ENCODE measurements at places on chromosomes 5 and 9.

- H3K4me1 ChIP-seq = peaks cover 5% of the 10 kb centered on the region
- H3K27ac ChIP-seq = no peak overlapping the region
- no peak for DNase-seq
- no peak overlapping the region for H3K4me3 ChIP-seq
Measured at GRCh38 chr9:137492464-137493363, 33.6 kb upstream of the NSMF start.

DNA sequence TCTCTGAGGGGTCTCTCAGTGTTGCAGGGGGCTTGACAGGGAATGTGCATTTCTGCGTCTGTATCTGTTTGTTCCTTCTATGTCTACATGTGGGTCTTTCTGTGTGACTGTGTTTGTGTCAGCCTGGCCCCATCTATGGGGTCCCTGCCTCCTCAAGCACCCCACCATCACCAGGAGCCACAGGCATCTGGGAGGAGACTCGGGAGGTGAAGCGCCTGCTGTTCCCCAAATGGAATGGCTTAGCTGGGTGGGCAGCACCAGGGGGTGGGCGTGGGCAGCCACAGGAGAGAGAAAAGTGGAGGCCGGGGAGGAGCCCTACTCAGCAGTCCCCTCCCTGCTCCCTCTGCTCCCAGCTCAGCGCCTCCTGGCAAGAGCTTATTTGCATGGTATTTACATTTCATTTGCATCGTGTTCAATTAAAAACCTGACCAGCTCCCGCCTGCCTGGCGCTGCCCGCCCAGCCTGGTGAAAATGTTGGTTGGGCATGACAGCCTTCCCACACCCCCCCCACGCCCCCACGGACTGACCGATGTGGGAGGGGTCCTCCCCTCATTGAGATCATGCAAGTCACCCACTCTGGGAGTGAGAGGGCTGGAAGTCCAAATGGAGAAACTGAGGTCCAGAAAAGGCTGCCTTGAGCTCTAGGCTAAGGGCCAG is 50.5 kb downstream of the CXXC5 start:
- no peaks in the 10 kb centered on the region for H3K27me3 ChIP-seq
- H3K4me1 ChIP-seq = peaks cover 41% of the 10 kb centered on the region
- no peaks in the 10 kb centered on the region for H3K36me3 ChIP-seq
- H3K4me3 ChIP-seq = no peak overlapping the region
- DNase-seq = peak; percentile 52

- H3K4me1 ChIP-seq = peaks cover 2% of the 10 kb centered on the region
- DNase-seq = no peak
- H3K36me3 ChIP-seq = no peaks in the 10 kb centered on the region
- H3K4me3 ChIP-seq = no peak overlapping the region
- no peak overlapping the region for H3K27ac ChIP-seq
Measured at GRCh38 chr5:17477043-17477442, 21.0 kb upstream of the TAF11L2 start.

DNA sequence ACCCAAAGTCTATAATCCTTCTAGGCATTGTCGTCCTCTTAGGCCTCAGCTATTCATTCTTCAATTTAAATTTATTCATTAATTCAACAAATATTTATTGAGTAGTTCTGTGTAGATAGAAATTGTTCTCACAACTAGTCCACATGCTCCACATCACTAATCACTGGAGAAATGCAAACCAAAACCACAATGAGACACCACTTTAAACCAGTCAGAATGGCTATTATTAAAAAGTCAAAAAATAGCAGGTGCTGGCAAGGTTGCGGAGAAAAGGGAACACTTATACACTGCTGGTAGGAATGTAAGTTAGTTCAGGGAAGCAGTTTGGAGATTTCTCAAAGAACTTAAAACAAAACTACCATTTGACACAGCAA is 51.1 kb upstream of the TNFSF15 start:
- H3K36me3 ChIP-seq = no peaks in the 10 kb centered on the region
- no peaks in the 10 kb centered on the region for H3K27me3 ChIP-seq
- peaks cover 21% of the 10 kb centered on the region for H3K4me1 ChIP-seq
- no peak overlapping the region for H3K27ac ChIP-seq
- no peak overlapping the region for H3K4me3 ChIP-seq

- H3K4me3 ChIP-seq = no peak overlapping the region
- peaks cover 5% of the 10 kb centered on the region for H3K27me3 ChIP-seq
- H3K36me3 ChIP-seq = peaks cover 5% of the 10 kb centered on the region
- no peak for DNase-seq
- H3K27ac ChIP-seq = peak overlapping the region; percentile 36
Measured at GRCh38 chr9:86563936-86564335, 209.7 kb upstream of the TUT7 start.

DNA sequence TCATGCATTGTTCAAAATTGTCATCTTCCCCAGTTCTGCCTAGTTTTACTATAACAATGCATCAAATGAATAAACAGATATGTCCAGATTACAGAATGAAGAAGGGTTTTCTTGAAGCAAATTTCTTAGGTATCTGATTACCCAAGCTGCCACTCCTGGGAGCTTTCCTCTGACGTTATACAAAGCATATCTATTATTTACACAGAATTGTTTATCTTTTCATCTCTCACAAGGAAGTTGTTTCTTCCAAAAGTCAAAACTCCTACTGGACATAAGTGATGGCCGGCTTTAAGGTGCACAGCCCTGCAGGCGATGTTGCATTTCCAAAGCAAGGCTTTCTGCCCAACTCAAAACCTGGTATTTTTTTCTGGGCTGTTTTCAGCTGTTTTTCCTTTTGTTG is 73.4 kb upstream of the ANKH start:
- no peaks in the 10 kb centered on the region for H3K27me3 ChIP-seq
- peaks cover 2% of the 10 kb centered on the region for H3K4me1 ChIP-seq
- H3K36me3 ChIP-seq = peaks cover 5% of the 10 kb centered on the region
- no peak overlapping the region for H3K4me3 ChIP-seq

DNA sequence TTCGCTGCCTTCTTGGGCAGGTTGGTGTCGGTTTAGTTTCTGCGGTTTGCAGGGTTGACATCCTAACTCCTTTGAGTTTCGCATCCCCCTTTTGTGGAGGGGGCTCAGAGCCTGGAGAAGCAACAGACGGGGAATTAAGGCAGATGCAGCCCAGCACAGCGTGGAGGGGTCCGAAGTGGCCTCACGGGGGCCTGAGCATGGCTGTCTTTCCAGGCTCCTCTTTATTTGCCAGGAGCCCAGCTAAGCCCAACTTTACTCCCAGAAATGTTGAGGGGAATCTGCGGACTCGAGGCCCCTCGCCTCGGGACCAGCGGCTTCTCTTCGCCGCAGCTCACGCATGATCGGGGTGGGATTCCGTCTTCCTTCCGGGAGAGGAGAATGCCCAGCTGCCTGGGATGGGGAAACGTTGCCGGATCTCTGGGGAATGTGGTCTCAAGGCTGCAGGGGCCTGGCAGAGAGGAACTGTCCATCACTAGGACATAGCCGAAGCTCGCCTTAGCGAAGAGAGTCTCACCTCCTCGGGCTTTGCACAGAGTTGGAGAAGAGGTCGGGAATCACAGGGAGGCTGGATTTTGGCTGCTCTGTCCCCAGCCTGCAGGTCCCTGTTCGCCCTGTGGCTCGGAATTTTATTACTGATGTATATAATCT is 1.3 kb downstream of the RAI14 start:
- H3K4me3 ChIP-seq = peak overlapping the region; percentile 89
- peak overlapping the region; percentile 57 for H3K27ac ChIP-seq
- peak; percentile 46 for DNase-seq
- H3K27me3 ChIP-seq = no peaks in the 10 kb centered on the region
- peaks cover 10% of the 10 kb centered on the region for H3K36me3 ChIP-seq

DNA sequence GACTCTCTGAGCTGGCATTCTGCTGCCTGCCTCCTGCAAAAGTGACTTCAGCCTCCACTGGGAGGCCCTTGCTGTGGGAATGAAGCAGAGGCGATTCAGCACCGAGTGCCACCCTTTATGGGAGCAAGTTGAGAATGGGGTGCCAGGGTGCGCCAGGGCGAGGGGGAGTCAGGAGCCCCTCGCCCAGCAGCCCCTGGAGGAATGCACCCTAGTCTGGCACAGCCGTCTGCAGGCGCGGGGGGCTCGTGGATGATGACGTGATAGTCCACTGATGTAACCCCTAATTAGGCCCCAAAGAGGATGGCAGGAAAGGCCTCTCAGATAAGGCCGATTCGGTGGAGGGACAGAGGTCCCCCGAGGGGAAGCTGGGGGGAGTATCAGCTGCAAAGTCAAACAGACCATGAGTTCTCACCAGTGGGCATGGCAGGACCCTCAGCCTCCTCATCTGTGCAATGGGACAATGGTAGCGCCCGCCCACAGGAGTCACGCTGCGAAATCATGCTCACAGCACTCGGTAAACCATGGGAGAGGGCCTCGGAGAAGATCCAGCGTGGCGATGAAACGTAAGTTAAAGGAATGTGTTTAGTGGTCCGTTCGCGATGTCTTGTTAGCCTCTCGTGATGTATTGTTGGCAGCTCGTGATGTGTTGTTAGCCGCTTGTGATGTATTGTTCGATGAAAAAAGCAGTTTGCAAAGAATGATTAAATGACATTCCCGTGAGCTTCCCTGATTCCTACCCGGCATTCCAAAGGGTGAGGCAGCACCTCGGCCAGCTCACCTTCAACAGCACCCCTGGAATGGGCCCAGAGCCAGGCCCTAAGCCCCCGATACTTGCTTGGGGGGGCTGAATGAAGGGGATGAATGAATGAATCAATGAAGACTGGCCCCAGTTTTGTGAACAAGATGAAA is 49.7 kb upstream of the NOTCH1 start:
- H3K4me1 ChIP-seq = peaks cover 43% of the 10 kb centered on the region
- H3K27ac ChIP-seq = peak overlapping the region; percentile 77
- DNase-seq = no peak
- H3K4me3 ChIP-seq = no peak overlapping the region

GRCh38 chr5:171715551-171715950 is 70.1 kb upstream of the SMIM23 start:
- H3K27ac ChIP-seq = no peak overlapping the region
- H3K27me3 ChIP-seq = peaks cover 22% of the 10 kb centered on the region
- H3K4me1 ChIP-seq = no peaks in the 10 kb centered on the region

- no peaks in the 10 kb centered on the region for H3K27me3 ChIP-seq
- no peak for DNase-seq
- H3K36me3 ChIP-seq = no peaks in the 10 kb centered on the region
- no peak overlapping the region for H3K4me3 ChIP-seq
- peaks cover 11% of the 10 kb centered on the region for H3K4me1 ChIP-seq
Measured at GRCh38 chr5:74153255-74153790, 487.2 kb downstream of the ENC1 start.

- H3K36me3 ChIP-seq = peaks cover 1% of the 10 kb centered on the region
- no peak overlapping the region for H3K27ac ChIP-seq
- no peak overlapping the region for H3K4me3 ChIP-seq
- H3K27me3 ChIP-seq = no peaks in the 10 kb centered on the region
Measured at GRCh38 chr9:112777914-112778313, 27.4 kb downstream of the SNX30 start.

DNA sequence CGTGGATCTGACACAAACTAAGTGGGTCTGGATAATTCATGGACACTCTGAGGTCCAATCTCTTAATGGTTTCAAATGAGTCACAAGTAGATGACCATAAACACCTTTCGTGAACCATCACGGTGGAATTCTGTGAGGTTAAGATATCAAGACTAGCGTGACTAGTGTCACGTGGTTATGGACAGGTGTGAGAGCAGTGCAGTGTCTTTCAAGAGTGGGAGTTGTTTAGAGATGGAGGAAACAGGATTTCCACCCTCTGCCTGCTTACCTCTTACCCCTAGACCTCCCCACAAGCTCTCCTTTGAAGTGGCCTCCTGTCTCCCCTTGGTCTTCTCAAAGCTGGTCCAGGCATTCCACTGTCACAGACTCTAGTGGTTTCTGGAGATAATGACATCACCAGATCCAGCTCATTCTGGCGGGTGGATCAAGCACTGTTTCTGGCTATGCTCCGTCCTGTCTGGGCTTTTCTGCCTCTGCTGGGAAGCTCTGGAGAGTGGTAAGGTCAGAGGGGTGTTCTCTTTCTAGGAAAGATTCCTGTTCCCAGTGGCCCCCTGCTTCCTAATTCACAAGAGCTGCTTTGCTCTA is 20.0 kb upstream of the ZNF782 start:
- peaks cover 2% of the 10 kb centered on the region for H3K27me3 ChIP-seq
- no peak overlapping the region for H3K4me3 ChIP-seq
- no peaks in the 10 kb centered on the region for H3K36me3 ChIP-seq
- DNase-seq = no peak
- no peak overlapping the region for H3K27ac ChIP-seq

- no peaks in the 10 kb centered on the region for H3K36me3 ChIP-seq
- H3K27me3 ChIP-seq = no peaks in the 10 kb centered on the region
- no peak overlapping the region for H3K4me3 ChIP-seq
Measured at GRCh38 chr9:27151693-27152404, 42.8 kb downstream of the TEK start.

- peaks cover 12% of the 10 kb centered on the region for H3K4me1 ChIP-seq
- no peak overlapping the region for H3K27ac ChIP-seq
- H3K36me3 ChIP-seq = no peaks in the 10 kb centered on the region
- DNase-seq = no peak
- no peak overlapping the region for H3K4me3 ChIP-seq
Measured at GRCh38 chr5:55896238-55896637, 45.1 kb downstream of the IL31RA start.

DNA sequence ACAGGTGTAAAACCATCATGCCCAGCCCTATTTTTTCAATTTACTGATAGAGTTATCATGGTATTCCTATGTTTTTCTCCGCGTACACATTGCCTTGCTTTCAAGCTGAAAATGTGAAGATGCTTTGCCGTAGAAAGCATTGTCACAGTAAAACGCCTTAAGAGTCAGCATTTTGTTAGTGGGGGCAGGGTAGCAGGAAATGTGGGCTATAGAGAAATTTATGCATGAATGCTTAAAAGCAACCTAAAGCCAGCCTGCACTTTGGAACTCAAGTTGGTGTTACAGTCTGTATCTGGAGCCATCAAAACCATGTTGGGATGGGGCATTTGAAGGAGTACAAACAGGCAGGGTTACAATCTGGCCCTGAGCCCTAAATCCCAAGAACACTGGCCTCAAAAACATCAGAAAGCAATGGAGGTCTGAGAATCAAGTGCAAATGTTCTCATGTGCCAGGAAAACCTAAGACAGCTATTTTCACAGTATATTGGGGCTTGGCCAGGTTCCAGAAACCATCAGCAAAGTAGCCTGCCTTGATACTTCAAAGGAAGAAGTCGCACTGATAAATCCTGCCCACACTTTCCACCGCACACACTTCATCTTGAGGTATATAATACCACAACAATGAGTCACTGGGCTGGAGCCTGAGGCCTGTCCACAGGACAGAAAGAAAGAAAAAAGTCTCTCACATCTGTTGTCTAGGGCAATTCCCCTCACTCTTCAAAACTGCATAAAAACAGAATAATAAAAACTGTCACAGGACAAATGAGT is 313.8 kb downstream of the ENC1 start:
- peak overlapping the region; percentile 99 for H3K27ac ChIP-seq
- H3K4me1 ChIP-seq = peaks cover 40% of the 10 kb centered on the region
- DNase-seq = peak; percentile 78
- no peaks in the 10 kb centered on the region for H3K36me3 ChIP-seq
